Stimulated activated CD4-positive, alpha-beta T cell treated with anti-CD3 and anti-CD28 coated beads, Interleukin-2, amount 100 ng/mL, for 48 hours (primary cell): ENCODE measurements at places on chromosomes 5 and 9.

DNA sequence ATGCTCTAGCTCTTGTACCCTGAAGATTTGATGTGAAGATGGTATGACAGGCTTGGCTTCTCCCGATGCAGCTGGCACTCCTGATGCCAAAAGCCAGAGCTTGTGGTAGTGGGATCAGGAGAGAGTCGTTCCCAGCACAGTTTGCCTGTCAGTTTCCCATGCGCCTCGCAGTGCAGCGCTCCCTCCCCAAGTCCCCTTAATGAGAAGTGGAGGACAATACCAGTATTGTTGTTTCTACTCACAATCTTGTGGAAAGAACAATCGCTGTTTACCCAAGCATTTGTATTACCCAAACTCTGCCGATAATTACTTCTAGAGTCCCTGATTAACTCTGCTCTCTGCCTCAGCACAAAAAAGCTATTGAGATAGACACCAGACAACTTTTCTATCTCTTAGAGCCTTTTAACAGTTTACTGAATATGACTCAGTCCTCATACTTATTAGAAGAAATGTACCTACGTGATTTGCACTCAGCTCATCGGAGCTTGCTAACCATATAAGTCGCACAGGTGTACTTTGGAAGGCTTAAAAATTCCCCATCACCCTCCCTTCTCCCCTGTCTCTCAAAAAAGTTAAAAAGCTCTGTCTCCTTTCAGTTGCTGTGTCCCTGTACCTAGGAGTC lies 283.2 kb upstream of the TMEM161B start:
- DNase-seq: no peak

- DNase-seq: no peak
Observed at GRCh38 chr5:116361171-116361967, 213.3 kb downstream of the SEMA6A start.

- DNase-seq: no peak
Observed at GRCh38 chr5:132830436-132831094, at the start of gene SHROOM1. Gene SHROOM1, minus strand, starts transcription at chr5:132830647. Its CDS starts 4,507 bp downstream, at chr5:132826140.

- no peak for DNase-seq
Observed at GRCh38 chr5:180648658-180649296, 623 bp downstream of the FLT4 start.

DNA sequence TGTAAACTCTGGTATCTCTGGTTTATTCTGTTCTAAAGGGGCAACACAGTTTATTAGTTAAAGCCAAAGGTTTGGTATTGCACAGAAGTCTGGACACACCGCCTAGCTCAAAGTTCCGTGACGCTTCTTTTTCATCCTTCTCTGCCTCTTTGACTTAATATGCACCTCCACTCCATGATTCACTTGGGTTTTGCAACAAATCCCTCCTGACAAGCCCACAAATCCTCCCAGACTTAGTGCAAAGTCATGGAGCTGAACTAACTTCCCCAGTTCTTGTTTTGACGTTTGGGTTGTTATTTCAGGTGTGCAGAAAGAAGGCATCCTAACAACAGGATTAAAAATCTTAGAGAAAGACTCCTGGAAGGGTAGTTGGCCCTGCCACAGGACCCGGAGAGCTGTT lies 441.6 kb upstream of the DMAC1 start:
- no peak for DNase-seq

- DNase-seq: no peak
Observed at GRCh38 chr9:106038266-106039001, 344.1 kb downstream of the TMEM38B start.

- no peak for DNase-seq
Observed at GRCh38 chr9:20742833-20743232, 58.8 kb downstream of the FOCAD start.

DNA sequence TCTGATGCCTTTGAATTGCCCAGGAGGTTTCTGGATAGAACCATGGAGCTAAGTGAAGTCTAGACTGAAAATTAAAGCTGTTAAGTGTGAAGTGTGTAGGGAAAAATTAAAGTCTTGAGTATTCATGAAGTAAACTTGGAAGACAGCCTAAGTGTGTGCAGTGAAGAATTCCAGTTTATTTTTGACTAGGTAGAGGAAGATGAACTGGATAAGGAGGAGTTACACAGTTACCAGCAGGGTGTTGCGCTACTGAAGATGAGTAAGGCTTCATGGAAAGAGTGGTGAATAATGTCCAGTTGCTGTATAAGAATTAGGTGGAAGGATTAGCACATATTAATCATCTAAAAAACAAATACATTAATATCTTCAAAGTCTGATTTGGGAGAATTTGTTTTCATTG lies 5.7 kb upstream of the CHD1 start:
- DNase-seq: no peak

- no peak for DNase-seq
Observed at GRCh38 chr9:18350995-18351595, 122.9 kb upstream of the ADAMTSL1 start.

DNA sequence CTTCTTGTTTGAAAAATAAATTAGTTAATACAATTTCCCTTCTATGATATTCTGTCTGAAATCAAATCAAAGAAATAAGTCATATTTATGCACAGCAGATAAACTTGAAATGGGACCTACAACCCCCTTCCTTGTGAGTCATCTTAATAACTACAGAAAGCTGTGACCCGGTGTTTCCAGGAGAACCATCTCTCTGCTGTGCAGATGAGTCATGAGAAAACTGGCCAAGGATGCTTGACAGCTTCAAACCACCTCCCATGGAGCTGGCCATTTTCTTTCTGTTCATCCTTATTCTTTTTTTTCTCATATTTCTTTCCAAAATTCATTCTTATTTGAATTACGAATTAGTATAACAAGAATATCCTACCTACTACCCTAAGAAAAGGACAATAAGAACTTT lies 43.4 kb upstream of the NR4A3 start:
- peak; percentile 9 for DNase-seq

- DNase-seq: no peak
Observed at GRCh38 chr9:74824654-74825053, 63.1 kb downstream of the TRPM6 start.

DNA sequence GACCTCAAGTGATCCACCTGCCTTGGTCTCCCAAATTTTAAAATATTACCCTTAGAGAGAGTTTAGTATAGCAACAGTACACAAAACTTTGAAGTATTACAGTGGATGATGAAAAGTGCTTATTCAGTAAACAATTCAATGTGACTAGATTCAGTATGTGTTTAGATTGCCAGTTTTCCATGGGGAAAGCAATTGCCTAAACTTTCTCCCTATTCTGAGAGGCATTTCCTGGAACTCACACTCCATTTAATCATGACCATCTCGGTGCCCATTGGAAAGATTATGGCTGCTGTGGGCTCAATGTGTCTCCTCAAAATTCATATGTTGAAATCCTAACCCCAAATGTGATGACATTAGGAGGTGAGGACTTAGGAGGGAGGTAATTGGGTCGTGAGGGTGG lies 38.9 kb upstream of the MYO10 start:
- DNase-seq: no peak

GRCh38 chr5:58133631-58134296 lies 326.1 kb downstream of the PLK2 start:
- no peak for DNase-seq

- no peak for DNase-seq
Observed at GRCh38 chr9:129880654-129881546, 45.6 kb downstream of the USP20 start.

GRCh38 chr9:122329597-122329996 lies 41.2 kb upstream of the PTGS1 start:
- DNase-seq: no peak

DNA sequence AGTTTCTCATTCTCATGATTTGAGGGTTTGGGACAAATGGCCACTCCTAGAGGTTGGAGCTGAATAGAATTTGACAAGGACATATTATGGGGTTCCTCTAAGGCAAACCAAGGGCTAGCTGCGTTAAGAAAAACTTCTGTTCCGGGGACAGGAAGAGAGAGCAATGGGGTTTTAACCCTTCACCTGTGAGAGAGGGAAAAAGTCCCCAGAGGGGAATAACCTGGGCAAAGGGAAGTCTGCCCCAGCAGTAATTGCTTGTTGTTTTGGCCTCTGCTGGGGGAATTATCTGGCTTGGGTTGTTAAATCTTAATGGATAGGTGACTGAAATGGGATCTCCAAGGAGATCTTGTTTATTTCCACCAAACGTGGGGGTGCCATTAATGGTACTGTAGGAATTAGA lies 110.1 kb upstream of the MOCS2 start:
- no peak for DNase-seq

GRCh38 chr5:161744276-161744675 lies 58.8 kb downstream of the GABRA6 start:
- DNase-seq: no peak

DNA sequence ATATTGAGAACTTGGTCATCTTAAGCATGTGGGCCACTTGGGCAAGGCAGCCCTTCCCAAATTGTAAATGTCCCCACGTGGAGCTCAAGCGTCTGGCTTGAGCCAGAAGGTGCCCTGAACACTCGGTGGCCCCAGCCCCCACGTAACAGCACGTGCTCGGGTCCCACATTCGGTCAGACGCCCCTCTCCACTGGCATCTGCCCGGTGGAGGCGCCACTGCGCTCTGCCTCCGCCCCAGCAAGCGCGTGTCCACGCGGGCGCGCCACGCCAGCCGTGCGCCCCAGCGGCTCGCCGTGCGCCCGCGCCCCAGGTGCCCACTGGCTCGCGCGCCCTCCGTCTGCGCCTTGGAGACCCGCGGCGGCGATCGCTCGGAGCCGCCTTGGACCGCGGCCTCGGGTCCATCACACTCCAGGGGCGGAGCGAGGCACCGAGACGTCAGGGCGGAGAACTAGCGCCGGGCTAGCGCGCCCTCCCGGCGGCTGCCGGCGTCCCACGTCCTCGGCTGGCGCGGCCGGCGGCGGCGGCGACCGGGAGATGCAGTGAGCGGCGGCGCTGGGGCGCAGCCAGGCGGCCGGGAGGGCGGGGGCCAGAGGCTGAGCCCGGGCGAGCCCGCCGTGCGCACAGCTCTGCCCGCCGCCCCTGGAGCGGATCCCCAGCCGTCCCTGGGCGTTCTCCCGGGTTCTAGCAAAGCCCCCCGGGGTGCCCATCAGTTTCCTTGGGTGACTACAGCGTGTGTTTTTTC lies at the start of gene PALM2AKAP2:
Gene PALM2AKAP2, plus strand, starts transcription at position 488 of the 742 bp plus-strand sequence. CDS start 291 bp downstream, outside the sequence.
- DNase-seq: no peak

DNA sequence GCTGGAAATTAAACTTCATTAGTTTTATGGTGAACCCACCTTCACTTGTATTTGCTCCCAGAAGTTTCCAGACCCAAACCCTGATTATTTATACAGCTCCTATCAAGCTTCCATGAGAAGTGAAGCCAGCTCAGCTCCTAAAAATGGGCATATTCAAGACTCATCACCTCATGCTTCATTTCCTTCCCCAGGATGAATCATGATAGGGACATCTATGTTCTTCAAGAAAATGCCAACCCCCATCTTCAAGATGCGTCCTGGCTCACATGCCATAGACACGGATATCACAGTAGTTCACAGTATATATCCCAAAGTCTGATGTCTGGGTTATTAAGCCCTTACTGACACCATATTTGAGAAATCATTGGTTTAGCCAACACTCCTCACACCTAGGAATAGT lies 217.6 kb downstream of the NPR3 start:
- DNase-seq: no peak

- no peak for DNase-seq
Observed at GRCh38 chr9:76465442-76466298, 6.7 kb downstream of the GCNT1 start.

GRCh38 chr5:135246605-135246922 lies 152.5 kb downstream of the MACROH2A1 start:
- DNase-seq: no peak

DNA sequence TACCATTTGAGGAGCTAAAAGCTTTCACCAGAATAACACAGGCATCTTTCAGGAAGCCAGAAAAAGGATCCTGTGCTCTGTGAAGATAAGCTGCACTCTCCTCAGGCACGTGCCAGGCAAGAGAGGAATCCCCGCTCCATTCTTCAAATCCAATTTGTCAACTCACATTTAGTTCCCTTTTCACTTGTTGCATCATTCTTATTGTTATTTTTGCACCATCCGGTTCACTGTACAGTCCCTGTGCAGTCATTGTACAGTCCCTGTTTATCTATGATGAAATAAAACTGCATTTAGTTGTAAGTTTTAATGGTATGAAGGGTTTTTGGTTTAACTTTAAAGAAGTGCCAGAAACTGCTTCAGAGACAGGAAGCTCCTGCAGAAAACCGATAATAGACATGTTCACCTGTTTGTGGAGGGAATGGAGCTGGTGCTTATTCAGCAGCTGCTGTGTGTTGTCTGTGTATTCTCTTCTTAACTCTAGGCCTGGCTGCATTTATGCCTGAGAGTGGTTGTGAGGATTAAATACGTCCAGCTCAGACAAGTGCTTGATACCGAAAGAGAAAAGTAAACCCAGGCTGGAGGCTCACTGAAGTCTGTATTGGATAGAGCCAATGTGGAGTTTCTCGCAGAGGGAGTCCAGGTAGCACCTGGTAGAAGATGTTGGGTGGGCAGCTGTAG lies 22.4 kb downstream of the IFNW1 start:
- no peak for DNase-seq

GRCh38 chr5:180171568-180172094 lies 37.4 kb downstream of the RASGEF1C start:
- no peak for DNase-seq

GRCh38 chr9:36813154-36813553 lies 220.9 kb downstream of the PAX5 start:
- no peak for DNase-seq

DNA sequence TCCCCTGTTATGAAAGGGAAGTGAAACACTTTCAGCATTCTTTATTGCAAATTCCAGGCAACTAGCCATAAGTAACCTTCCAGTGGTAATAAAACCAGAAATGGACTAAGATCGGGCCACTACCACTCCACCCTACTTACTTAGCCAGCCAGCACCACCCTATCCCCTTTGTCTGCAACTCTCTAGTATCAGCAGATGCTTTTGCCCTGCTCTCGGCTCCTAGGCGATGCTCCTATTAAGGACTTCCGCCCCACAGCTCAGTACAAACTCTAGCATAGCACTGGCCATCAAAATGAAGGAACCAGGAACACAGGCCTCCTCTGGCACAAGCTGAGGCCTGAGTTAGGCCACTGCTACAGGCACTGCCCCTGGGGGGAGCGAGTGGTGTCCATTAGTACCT lies 81.2 kb downstream of the GLDC start:
- no peak for DNase-seq

DNA sequence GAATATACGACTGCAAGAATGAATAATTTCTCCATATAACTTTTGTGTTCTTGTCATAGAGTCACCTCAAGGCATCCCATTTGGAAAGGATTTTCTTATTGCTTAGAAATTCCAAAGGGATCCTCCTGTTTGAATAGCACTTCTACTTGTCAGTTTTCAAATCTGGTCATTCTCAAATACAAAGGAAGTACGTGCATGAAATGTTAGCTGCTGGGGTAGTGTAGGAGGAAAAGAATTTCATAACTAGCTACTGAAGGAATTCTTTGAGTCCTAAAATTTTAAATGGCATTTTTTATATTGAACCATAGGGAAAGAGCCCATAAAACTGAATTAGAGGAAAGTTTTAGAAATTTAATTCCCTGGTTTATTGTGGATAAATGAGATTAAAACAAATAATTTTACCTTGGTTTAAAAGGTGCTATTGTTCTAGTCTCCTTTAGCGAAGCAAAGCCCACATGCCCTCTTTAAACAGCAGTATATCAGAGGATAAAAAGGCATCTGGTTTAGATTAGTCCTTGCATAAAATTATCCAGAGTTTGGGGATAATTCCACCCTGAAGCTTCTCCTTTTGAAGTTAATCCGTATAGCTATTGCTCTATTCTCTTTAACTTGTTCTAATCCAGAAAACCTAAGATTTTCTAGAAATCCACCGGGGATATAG lies 2.0 kb upstream of the MPDZ start:
- DNase-seq: no peak
